Left cardiac atrium (tissue), 4 donors: ENCODE measurements at places on chromosomes 2 and 18.

- no peak for DNase-seq
These were observed 63.5 kb downstream of the DNER start for GRCh38 chr2:229650901-229651300.

- DNase-seq = no peak
These were observed 105.7 kb downstream of the MGAT5 start for GRCh38 chr2:134359367-134360081.

DNA sequence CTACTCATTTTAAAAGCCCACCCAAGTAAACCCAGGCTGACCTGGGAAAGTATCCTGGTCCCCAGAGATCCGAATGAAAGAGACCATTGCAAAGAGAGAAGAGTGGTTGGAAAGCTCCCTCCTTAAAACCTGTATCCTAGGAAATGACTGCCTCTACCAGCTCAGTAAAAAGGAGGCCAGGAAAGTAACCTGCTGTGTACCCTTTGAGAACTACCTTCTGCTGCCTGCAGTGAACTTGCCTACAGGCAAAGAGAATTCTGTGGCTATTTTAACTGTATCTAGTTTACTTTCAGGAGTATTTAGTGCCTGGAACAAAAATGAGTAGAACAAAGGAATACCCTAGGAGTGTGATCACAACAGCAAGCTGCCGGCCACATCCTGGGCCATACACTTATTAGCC lies 641.7 kb upstream of the NRXN1 start:
- DNase-seq = no peak

- no peak for DNase-seq
These were observed 95.9 kb downstream of the TXNL1 start for GRCh38 chr18:56542476-56542875.

DNA sequence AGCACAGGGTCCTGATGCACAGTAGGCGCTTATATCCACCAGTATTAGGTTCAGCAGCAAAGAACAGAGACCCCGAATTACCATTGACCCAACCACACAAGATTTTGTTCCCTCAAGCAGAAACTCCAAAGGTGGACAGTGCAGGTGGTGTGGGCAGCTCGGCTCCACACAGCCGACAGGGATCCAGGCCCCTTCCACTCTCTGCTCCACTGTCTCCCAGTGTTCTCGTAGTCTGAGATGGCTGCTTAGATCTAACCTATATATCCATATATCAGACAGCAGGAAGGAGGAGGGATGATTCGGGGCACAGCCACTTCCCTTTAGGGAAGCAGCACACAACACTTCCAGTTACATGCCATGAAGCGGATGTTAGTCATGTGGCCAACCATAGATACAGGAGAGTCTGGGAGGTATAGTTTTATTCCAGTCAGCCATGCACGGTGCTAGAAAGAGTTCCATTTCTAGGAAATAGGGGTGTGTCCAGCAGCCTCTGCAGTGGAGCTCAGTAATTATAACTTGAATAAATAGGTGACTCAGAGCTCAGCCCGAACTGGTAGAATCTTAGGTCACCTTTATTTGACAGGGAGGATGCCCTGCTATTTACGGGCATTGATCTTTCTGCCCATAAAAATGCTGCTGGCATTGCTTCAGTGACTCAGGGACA lies 158.9 kb downstream of the TWIST2 start:
- no peak for DNase-seq

GRCh38 chr18:58247363-58247834 lies 203.4 kb downstream of the NEDD4L start:
- peak; percentile 34 for DNase-seq

GRCh38 chr2:7346336-7346735 lies 429.1 kb downstream of the RNF144A start:
- DNase-seq = no peak

- DNase-seq = no peak
These were observed 2.2 kb upstream of the RAX start for GRCh38 chr18:59275406-59275949.

DNA sequence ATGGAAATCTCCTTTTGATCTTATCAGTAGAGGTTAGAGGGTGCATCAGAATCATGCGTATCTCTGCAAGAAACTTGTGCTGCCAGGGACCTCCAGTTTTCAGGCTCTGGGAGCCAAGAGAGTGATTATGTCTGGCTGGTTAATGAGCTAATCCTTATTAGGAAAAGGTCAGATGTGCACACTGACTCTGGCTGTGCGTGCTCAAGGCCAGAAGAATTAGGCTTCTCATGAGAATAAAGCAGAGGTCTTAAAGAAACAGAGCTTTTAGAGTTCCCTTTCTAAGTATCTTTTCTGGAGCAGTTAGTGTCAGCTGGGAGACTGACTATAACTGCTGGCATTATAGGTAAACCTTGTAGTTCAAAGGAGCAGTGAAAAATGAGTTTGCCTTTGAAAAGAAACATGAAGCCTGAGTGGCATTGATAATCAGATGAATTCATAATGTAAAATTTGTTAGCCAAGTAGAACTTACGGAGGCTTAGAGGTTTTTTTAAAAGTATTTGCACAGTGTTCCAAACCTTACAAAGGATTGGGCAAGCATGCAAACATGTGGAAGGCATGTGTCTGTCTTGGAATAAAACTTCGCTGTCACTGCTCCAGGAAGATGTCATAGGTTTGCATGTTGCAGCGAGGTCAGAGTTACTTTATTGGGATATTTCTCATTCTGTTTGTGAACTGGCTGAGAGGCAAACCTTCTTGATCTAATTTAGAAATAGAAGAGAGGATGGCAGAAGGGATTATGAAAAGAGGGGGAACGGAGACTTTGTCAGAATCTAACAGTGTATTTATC lies 151.7 kb downstream of the ARHGAP28 start:
- no peak for DNase-seq
